ENCODE measurements at places on chromosomes 11 and 22. TPM values are rescaled to one million over a fixed set of nuclear protein-coding genes. Genes with fewer than 3 reads are reported as not detected.

TMPRSS4 gene
- not detected for total RNA-seq

DKK3 gene
- total RNA-seq = 131 TPM

ZC3H7B gene
- total RNA-seq = 51.6 TPM

SLC22A9 gene
- total RNA-seq = not detected

ST14 gene
- total RNA-seq = 0.12 TPM

SLC22A12 gene
- total RNA-seq = not detected

GPHA2 gene
- total RNA-seq = not detected

PHF21B gene
- 113 TPM for total RNA-seq

KCNJ1 gene
- total RNA-seq = not detected

OR5P2 gene
- total RNA-seq = not detected

SPI1 gene
- not detected for total RNA-seq

P4HA3 gene
- not detected for total RNA-seq

LDHAL6A gene
- not detected for total RNA-seq

Data from glutamatergic neuron (in vitro differentiated cells).